ENCODE measurements at places on chromosomes 1 and 21.

GRCh38 chr1:117967881-117968280 is 38.3 kb downstream of the WDR3 start:
- no peak for DNase-seq

GRCh38 chr1:184865831-184866230 is 108.5 kb downstream of the NIBAN1 start:
- DNase-seq: no peak

DNA sequence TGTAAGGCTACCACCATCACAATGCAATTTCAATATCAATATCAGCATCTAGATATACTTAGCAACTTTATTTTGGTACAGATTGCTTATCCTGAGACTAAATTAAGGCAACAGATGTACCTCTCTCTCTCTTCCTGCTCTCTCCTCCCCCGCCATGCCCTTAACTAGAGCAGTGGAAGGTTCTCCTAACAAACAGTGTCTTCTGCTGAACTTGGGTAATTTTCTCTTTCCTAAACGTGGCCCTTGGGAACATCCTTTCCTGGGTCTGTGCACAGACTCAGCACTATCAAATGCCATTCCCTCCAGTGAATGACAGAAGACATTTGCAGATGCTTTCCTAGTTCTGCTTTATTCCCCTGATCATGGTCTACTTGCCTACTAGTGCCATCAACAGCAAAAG is 85.6 kb upstream of the TTC39A start:
- DNase-seq: no peak

- DNase-seq: no peak
Observed at GRCh38 chr1:63951059-63951946, 177.5 kb downstream of the ROR1 start.

GRCh38 chr1:177568622-177569021 is 397.9 kb downstream of the BRINP2 start:
- DNase-seq: no peak

- DNase-seq: no peak
Observed at GRCh38 chr1:163544441-163544840, 222.7 kb downstream of the NUF2 start.

- no peak for DNase-seq
Observed at GRCh38 chr1:108190686-108191416, 9.3 kb downstream of the SLC25A24 start.

DNA sequence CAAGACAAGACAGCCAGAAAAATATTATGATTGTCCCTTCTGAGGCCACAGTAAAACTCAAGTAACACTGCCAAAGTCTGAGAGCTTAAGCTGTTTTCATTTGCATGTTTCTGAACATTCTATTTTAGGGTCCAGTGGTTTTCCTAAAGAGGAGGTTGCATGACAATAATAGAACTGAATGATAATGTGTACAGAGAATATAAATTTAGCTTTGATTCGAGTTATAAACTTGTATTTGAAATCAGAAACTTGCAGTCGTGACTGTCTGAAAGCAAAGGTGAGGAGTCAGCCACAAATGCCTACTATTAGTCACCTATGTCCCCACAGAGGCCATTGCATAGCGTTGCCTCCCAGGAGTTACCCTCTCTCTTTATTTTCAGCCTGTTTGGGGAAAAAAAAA is 363.1 kb upstream of the ADGRL2 start:
- DNase-seq: no peak

- DNase-seq: no peak
Observed at GRCh38 chr1:169138866-169139670, 32.6 kb downstream of the ATP1B1 start.

GRCh38 chr1:78658901-78659300 is 9.3 kb downstream of the IFI44 start:
- no peak for DNase-seq

GRCh38 chr1:10592373-10592772 is 117.6 kb downstream of the PEX14 start:
- no peak for DNase-seq

- DNase-seq: no peak
Observed at GRCh38 chr21:27033471-27033870, 66.6 kb upstream of the ADAMTS5 start.

DNA sequence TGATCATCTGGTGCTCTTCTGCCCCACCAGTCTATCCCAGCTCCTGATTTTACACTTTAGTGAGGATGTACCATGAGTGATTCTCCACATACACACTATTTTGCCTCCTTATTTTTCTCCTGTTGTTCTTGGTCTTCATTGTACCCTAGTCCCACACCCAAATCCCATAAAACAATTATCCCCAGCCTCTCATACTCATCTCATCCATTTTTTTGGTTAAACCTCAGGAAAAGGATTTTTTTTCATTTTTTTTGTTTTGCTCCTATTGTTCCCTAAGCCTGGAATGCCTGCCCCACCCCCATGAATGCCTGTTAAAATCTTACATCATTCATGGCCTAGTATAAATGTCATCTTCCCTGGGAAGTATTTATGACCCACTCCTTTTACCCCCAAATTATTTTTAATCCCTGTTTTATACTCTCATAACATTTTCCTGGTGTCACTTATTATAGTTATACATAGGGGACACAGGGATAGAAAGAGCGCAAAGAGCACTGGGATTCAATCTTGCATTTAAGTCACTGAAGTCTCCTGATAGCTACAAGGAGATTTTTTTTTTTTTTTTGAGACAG is 4.9 kb upstream of the LINGO4 start:
- DNase-seq: no peak

DNA sequence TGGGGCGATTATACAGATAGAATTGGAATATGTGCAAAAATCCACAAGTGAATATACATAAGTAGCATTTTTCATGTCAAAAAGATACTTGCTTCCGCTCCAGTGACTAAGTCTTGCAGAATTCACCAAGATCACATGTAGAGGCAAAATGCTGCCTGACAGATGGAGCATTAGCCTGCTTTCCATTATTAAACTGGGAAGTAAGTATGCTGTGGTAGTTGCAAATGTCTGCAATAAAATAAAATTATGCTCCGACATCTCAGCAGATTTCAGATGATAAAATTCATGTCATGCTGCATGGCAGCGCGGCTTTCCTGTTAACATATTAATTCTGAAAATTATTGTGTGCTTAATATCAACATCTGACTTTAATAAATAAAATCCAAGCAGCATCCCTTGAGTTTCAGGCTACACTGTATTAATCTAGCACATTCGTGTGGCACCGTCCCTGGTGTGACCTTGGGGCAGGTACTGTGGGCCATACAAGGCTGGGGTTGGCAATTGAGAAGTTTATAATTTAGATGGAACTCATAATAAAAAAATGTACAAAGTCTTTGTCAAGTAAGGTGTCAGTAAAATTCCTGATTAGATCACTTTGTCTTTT is 366.4 kb upstream of the ZP4 start:
- no peak for DNase-seq

- DNase-seq: no peak
Observed at GRCh38 chr1:33507661-33508060, 35.2 kb downstream of the ZSCAN20 start.
